ENCODE measurements at places on chromosomes 16 and 17. TPM values are rescaled to one million over a fixed set of nuclear protein-coding genes. Genes with fewer than 3 reads are reported as not detected.

The USH1G gene
- 0.07 TPM for polyA plus RNA-seq

- peak; percentile 74 for DNase-seq
These were observed 18.1 kb downstream of the PPL start for GRCh38 chr16:4918781-4919251.

DNA sequence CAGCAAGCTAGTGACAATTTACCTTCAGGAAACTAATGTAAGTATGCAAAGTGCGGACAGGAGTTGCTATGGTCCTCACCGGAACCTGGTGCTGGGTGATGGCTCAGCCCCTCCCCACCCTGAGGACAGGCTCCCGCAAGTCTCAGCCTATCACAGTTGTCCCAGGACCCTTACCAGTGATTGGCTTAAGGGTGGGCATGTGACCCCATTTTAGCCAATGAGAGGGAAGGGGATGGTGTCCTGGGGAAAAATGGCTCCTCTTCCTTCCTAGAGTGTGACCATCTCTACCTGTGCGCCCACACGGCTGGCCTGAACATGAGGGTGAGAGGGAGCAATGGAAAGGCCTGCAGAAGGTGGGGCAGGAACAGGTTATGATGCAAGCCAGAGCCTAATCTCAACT, 80.4 kb downstream of the C16orf78 start:
- DNase-seq: no peak

The LCAT gene
- 37.6 TPM for polyA plus RNA-seq

The HSD17B2 gene
- polyA plus RNA-seq: 0.31 TPM

GRCh38 chr16:73390936-73391335, 343.0 kb upstream of the ZFHX3 start:
- DNase-seq: no peak

DNA sequence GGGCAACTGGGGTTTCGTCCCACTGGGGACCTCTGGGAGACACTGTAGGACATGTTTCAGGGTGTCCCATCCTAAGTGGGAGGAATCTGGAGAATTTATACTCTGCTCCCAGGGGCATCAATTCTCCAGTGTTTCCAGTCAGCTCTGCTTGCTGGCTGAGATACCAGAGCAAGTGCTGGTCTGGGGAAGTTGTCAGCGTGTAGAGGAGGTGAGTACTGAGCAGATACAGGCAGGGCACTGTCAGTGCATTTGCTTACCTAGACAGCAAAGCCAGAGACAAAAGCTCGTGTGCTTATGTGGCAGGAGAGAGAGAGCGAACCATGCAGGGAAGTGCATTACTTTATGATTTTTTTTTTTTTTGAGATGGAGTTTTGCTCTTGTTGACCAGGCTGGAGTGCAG, 20.2 kb upstream of the TOX3 start:
- no peak for DNase-seq

DNA sequence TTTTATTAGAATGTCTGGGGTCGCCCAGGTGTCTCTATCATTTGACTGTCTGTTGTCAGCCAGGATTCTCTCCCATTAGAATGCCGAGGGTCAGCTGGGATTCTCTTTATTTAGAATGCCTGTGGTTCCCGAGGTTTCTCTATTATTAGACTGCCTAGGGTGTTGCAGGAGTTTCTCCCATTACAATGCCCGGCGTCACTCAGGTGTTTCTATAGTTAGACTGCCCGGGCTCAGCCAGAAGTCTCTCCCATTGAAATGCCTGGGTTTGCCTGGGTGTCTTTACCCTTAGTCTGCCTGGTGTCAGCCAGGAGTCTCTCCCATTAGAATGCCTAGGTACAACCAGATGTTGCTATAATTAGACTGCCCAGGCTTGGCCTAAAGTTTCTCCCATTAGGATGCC, 2252.0 kb downstream of the TP53TG3F start:
- no peak for DNase-seq

The MYH3 gene
- 7.1 TPM for polyA plus RNA-seq

The PPY gene
- 1.1 TPM for polyA plus RNA-seq

The FADS6 gene
- polyA plus RNA-seq: not detected

DNA sequence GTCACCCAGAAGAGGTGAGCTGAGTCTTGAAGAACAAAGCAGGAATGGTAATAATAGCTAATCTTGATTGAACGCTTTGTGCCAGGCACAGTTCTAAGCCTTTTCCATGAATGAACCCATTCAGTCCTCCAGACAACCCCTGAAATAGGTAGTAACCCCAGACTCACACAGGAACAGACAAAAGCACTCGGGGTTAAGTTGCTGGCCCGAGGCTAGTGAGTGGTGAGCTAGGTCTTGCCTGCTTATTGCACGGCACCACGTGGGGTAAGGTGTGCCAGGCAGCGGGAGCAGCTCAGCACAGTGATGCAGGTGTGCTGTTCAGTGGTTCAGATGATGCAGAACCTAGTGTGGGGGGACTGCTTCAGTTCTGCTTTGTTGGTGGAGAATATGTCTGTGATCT, 181.6 kb downstream of the RAB11FIP4 start:
- DNase-seq: no peak

The HID1 gene
- 71.2 TPM for polyA plus RNA-seq

The C16orf89 gene
- 137 TPM for polyA plus RNA-seq

Measured in left lung (tissue), 14 donors.